ENCODE measurements at places on chromosomes 5 and 9.
A peak's percentile ranks its signal among the peaks of the same experiment; 100 is the strongest.

DNA sequence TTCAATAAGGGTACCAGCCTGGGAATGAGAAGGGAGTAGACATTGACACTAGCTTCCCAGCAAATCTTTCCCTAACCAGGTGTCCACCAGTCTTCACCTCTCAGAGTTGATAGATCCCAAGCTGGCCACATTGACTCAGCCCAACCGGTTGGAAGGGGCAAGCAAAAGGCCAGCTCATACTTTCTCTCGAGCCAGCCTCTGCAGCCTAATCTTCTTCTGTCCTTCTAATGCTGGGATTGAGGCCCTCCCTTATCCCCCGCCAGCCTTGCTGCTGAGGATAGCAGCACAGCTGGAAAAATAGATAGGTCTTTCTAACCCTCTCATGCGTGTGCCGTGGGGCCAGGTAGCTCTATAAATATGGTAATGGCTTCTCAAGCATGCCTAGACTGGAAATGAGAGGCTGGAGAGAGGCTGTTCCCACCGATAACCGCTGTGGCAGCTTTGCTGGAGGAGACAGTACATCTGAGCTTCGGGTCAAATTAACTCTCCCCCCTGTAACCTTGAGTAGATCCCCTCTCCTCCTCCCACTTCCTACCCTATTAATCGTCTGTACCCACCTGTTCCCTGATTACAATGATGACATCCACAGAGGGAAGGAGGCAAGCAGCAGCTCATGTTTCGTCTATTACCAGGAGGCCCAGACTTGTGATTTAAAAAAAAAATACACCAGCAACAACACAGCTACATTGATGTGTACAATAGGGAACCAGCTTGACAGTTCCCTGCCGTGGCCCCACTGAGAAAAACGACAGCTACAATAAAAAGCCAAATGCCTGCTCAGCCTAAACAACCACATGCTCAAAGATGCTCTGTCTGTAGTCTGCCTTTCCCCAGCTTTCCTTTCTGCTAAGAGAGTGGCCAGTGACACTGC is 219.9 kb upstream of the BRINP1 start:
- DNase-seq: no peak

- DNase-seq: no peak
Observed at GRCh38 chr5:173679909-173680630, 63.6 kb upstream of the BOD1 start.

DNA sequence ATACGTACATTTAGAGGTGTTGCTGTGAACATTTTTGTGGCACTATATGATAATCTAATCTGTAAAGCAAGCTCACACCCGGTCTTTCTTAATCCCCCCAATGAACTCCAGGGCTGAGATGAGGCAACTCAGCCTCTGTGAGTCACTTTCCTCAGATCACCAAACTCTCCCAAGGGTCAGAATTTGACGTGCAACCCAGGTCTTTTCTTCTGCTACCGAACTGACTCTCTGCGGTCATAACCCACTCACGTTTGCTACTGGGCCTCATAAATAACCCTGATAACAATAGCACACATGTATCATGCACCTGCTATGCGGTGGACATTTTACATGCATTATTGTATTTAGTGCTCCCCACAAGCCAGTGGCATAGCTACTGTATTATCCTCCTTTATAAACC is 153.1 kb downstream of the DROSHA start:
- DNase-seq: peak; percentile 89

DNA sequence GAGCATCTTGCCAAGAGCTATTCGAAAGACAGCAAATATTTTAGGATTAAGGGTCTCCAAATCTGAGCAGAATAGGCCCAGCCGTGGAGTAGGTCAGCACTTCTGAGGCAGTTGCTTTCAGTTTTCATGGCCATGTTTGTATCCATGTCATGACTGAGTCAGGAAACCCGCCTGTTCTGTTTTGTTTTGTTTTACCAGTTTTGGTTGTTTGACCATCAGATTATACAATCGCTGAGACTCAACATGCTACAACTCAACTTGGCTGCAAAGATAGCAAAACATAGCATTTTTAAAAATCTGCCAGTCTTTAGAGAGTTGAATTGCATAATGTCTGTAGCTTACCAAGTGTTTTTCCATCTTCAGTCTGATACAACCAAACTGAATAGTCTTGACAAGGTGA is 185.1 kb upstream of the ZNF462 start:
- DNase-seq: no peak

- DNase-seq: no peak
Observed at GRCh38 chr5:11946317-11946716, 42.1 kb upstream of the CTNND2 start.

Data from MV-4-11 (cell line).